ENCODE measurements at places on chromosomes 12 and 14. TPM values are rescaled to one million over a fixed set of nuclear protein-coding genes. Genes with fewer than 3 reads are reported as not detected.

GRCh38 chr12:99529966-99530365 is 117.6 kb upstream of the GARIN6 start:
- H3K4me3 ChIP-seq: no peak overlapping the region
- no peak for DNase-seq
- H3K27me3 ChIP-seq: no peaks in the 10 kb centered on the region
- no peaks in the 10 kb centered on the region for H3K4me1 ChIP-seq

DNA sequence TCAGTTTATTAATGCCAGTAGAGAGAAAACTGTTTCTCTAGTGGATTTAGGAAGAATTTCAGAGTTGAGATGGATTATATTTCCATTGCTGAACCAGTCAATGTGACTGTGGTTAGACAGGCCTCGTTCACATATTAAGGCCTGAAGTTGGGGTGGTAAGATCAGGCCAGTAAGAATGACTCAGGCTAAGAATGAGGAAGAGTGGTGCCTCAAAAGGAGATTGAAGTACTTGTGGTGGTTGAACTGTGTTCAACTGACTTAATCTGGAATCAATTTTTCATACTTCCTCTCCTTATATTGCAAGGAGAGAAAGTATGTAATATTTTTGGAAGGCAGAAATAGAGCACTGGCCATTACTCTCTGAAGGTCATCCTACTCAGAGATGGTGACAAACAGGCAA is 37.8 kb upstream of the ATF7IP start:
- DNase-seq: no peak
- H3K36me3 ChIP-seq: no peaks in the 10 kb centered on the region
- H3K27me3 ChIP-seq: no peaks in the 10 kb centered on the region
- H3K4me1 ChIP-seq: no peaks in the 10 kb centered on the region

Gene AKAP3
- total RNA-seq: 0.49 TPM

DNA sequence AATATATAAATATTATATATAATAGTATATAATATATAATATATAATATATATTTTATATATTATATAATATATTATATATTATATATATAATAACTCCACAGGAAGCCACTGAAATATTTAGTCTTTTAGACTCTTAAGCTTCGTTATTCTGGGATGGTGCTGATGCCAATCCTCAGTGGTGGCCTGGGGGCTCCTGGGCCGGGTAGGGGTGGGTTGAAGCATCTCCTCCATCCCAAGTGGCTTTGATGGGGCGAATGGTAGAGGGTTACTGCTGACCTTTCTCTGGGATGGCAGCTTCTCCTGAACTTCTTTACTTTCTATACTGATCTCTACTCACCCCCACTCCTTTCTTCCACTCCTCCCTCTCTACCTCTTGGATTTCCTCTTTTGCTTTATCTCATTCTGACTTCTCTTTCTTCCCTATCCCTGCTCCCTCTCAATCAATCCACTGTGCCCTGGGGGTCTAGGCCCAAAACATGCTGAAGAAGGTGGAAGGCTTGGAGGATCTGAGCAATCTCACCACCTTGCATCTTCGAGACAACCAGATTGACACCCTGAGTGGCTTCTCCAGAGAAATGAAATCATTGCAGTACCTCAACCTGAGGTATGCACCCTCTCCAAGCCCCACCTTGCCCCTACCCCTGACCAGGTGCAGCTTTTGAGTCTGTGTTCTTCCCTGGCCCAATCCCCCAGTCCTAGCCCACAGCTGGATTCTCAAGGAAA is 4.8 kb upstream of the ENO2 start:
- H3K27me3 ChIP-seq: no peaks in the 10 kb centered on the region
- no peak for DNase-seq
- peaks cover 40% of the 10 kb centered on the region for H3K4me1 ChIP-seq
- H3K36me3 ChIP-seq: no peaks in the 10 kb centered on the region
- H3K27ac ChIP-seq: no peak overlapping the region

DNA sequence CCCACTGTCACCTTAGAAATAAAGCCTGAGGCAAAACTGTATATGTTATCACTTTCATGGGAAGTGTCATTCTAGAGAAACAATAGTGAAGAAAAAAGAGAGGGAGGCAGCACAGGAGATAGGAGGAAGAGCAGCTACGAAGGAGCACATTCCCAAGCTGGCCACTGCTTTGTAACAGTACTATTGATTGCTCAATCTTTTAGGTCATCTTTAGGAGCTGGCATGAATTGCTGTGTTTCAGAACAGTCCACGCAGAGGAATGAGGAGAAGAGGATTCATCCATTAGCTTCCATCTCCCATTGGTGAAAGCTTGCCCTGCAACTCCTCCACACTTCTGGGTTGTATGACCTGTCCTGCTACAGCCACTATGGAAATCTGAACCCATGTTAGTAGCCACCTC is 372.5 kb upstream of the DDHD1 start:
- no peaks in the 10 kb centered on the region for H3K27me3 ChIP-seq
- DNase-seq: no peak
- H3K36me3 ChIP-seq: no peaks in the 10 kb centered on the region
- no peak overlapping the region for H3K4me3 ChIP-seq
- H3K4me1 ChIP-seq: peaks cover 17% of the 10 kb centered on the region
- no peak overlapping the region for H3K27ac ChIP-seq

- no peaks in the 10 kb centered on the region for H3K27me3 ChIP-seq
- H3K4me3 ChIP-seq: no peak overlapping the region
- peak; percentile 42 for DNase-seq
Observed at GRCh38 chr12:67355428-67356379, 86.5 kb downstream of the CAND1 start.

Gene OVCH1
- total RNA-seq: not detected

GRCh38 chr14:61322011-61322798 is 826 bp downstream of the PRKCH start:
- DNase-seq: no peak
- no peak overlapping the region for H3K27ac ChIP-seq
- peaks cover 17% of the 10 kb centered on the region for H3K27me3 ChIP-seq
- H3K36me3 ChIP-seq: no peaks in the 10 kb centered on the region
- H3K4me3 ChIP-seq: peak overlapping the region; percentile 50
- no peaks in the 10 kb centered on the region for H3K4me1 ChIP-seq

Gene ASCL4
- total RNA-seq: not detected

DNA sequence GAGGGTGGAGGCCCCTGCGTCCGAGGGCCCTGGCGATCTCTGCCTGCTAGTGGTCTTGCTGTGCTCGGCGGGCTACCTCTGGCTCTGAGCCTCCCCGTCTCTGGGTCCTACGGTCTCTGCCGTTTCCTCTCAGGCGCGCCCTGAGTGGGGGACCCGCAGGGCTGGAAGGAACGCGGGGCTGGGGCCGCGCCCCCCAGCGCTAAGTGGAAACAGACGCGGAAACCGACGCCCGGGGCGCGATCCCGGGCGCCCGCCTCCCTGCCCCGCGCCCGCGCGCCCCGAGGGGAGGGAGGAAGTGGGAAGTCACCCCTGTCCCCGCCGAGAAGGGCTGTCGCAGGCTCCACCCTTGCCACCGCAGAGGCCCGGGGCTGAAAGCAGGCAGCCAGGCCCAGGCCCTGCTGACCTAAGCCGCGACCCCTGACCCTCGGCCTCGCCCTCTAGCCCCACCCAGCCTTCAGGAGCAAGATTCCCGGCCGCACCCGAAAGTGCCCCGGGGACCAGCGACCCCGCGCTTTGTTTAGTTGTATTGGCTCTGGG is 831 bp downstream of the CRIP1 start:
- DNase-seq: no peak
- H3K27me3 ChIP-seq: peaks cover 29% of the 10 kb centered on the region
- peak overlapping the region; percentile 76 for H3K4me3 ChIP-seq
- H3K36me3 ChIP-seq: no peaks in the 10 kb centered on the region

- H3K4me1 ChIP-seq: peaks cover 31% of the 10 kb centered on the region
- H3K36me3 ChIP-seq: peaks cover 26% of the 10 kb centered on the region
- H3K4me3 ChIP-seq: no peak overlapping the region
- peak overlapping the region; percentile 44 for H3K27ac ChIP-seq
- no peaks in the 10 kb centered on the region for H3K27me3 ChIP-seq
Observed at GRCh38 chr12:100554608-100555077, 18.8 kb upstream of the GAS2L3 start.

Measured in HepG2 (cell line).